Aorta (tissue), 5 donors: ENCODE measurements at places on chromosomes 1 and 21. TPM values are rescaled to one million over a fixed set of nuclear protein-coding genes. Genes with fewer than 3 reads are reported as not detected.

The CTBS gene
- 25.9 TPM for polyA plus RNA-seq

GRCh38 chr1:198934901-198935305 lies 296.1 kb downstream of the PTPRC start:
- DNase-seq: no peak

- no peak for DNase-seq
These were observed 3.4 kb upstream of the MPC2 start for GRCh38 chr1:167940264-167940663.

DNA sequence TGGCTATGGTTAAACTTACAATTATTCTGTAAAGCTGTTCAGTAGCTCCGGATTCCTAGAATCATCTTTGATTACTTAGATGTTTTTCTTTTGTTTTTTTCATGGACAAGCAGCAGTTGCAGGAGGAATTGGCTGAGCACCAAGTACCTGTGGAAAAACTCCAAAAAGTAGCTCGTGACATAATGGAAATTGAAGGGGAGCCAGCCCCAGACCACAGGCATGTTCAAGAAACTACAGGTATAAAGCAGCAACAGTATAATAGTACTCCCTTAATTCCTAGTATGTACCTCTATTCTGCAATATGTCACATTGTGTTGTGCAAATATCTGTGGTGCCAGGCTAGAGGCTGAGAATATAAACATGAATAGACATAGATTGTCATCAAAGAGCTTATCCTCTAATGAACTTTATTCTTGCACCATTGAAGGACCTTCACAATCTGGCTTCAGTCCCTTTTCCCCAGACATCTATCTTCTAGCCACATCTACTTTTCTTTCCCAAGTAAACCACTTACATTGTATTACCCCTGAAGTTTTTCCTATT lies 132.3 kb upstream of the BMP8A start:
- no peak for DNase-seq

DNA sequence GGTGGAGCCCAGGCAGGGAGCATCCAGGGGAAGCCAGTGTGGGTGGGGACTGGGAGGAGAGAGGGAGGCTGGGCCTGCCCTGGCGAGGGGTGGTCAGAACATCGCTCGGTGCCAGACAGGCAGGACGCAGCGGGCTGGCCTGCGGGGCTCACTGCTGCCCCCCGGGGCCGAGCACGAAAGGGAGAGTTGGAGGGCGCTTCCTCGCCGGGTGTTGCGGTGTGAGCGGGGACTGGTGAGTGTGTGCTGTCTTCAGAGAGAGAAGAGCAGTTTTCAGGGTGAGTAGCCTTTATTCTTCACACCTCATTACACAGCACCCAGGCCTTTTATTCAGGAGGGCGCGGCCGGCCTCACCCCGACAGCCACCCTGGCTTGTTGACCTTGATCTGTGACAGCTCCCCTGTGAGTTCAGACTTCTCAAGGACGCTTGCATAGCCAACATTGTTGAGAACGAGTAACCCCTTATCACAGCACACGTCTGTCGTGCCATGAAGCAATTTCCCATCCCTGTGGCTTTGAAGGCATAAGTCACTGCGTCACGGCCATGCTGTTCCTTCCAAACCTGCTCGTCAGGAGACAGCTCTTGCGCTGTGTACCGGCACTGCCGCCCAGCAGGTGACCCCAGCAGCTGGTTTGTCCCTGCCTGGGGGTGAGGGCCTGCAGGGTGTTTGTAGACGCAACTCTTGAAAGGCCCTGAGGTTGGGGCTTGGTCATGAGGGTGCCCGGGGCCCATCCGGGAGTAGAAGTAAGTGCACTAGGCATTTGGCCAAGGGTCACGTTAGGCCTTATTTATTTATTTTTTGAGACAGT lies 54.6 kb downstream of the PRKCZ start:
- DNase-seq: peak; percentile 29
